ENCODE measurements at places on chromosomes 6 and 20.

DNA sequence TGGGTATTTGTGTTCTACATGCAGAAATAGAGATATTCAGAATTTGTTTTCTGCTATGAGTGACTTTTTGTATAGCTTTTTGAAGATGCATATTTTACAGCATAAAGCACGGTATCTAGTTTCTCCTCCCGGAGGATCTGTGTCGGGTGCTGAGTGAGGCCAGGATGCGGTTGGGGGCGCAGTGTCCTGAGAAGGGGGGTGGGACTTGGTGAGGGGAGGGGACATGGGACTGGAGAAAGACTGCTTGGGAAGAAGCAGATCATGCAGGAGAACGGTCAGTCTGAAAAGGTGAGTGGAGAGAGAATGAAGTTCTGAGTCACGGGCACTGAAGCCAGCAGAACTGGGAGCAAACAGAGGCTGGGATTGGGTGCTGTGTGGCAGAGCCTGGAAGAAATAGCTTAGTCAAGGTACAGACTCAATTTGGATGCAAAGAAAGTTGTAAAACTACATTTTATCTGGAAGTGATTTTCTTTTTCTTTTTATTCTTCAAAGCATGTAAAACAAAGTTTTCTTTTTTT, 44.0 kb downstream of the STX11 start:
- DNase-seq, result no peak

- no peak for DNase-seq
Measured at GRCh38 chr6:38270367-38270766, 369.4 kb downstream of the BTBD9 start.

- no peak for DNase-seq
Measured at GRCh38 chr6:90955246-90955645, 368.4 kb upstream of the MAP3K7 start.

DNA sequence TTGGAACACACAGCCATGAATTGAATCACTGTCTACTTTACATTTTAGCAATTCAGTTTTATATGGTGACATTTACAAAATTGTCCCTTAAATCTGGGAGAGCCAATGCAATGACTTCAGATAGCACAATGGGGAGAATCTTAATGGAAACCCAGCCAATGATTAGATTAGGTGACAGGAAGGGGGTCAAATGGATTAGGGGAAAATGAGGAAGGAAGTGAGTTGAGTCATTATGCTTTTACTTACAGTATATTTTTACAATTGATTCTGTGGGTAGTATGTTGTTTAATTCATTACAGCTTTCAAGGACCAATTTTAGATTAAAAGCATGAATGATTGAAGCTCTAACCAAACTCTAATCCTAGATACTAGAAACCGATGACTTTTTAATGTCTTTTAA, 229.8 kb downstream of the SOX4 start:
- no peak for DNase-seq

- no peak for DNase-seq
Measured at GRCh38 chr20:57601211-57601570, 19.0 kb downstream of the ZBP1 start.

- no peak for DNase-seq
Measured at GRCh38 chr6:167976708-167977107, 20.8 kb upstream of the KIF25 start.

DNA sequence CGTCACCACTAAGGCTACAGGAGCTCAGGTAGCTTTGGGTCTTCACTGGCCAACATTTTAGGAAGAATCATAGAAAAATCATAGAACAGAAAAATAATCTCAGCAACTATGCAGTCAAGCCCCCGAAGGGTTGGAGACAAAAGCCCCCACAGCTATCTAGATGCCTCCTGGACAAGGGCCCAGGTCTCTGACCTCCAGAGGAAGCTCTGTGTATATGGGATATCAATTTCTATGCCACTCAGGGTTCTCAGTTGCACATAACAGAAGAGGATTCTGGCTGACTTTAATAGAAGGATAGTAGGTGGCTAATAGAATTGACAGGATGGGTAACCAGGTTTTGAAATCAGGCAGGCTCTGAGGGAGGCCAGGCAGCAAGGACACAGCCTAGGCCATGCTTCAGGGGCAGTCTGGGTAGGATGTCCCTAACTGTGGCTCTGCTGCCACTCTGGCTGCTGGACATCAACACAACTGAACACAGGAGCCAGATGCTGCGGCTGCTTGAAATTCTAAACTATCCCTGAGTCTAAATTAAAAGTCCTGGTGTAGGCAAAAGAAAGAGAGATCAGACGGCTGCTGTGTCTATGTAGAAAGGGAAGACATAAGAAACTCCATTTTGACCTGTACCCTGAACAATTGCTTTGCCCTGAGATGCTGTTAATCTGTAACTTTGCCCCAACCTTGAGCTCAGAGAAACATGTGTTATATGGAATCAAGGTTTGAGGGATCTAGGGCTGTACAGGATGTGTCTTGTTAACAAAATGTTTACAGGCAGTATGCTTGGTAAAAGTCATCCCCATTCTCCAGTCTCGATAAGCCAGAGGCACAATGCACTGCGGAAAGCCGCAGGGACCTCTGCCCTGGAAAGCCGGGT, 65.6 kb downstream of the TRMT6 start:
- no peak for DNase-seq

- DNase-seq, result no peak
Measured at GRCh38 chr6:15708231-15708630, 45.4 kb upstream of the DTNBP1 start.

- DNase-seq, result no peak
Measured at GRCh38 chr6:129764761-129765407, 54.9 kb upstream of the ARHGAP18 start.

DNA sequence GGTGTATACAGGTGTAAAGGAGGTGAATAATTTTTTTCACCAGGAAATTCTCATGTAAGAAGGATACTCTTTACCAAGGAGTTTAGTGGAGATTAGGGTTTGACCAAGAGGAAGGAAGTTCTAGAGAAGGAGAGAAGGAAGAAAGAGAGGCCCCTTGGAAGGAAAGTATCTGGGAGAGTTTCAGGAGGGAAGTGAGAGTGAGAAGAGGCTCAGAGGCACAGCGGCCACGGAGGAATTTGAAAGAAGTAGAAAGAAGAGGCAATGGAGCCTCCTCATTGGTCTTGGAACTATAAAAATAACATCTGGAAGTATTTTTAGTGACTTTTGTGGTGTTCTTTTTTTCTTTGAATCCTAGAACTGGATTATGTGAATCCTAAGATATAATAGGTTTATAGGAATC, 50.8 kb upstream of the MCUR1 start:
- no peak for DNase-seq

GRCh38 chr20:19543101-19543500, 215.0 kb upstream of the RIN2 start:
- DNase-seq, result no peak

DNA sequence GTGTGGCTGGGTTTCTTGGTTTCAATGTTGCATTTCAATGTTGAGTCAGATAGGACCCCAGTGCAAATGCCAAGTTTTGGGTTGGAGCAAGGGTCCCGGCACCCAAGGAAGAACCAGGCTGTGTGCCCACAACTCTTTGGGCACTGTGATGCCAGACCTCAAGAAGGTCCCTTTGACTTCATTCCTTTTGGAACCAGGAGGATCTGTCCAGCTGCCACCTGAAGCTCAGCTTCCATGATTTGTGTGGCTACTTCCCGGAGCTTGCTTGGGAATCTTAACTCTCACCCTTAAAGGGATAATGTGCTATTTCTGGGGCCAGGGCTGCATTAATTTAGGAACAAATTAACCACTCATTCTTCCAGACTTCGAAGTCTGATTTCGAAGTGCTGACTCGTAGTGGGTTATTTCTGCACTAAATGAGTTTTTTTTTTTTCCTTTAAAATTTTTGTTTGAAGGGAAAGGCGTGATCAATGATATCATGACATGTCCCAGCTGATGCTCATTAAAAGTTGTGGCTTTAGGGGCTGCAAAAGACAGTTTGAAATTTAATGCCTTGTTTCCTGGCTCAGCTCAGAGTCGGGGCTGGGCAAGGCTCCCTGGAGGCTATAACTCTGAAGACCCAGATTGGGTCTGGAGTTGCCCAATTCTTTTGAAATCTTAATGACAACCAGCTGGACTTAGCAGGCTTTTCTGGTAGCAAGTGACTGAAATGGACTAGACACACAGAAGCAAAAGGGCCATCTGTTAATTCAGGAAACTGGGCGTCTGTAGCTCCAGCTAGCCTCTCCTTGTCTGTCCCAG, 24.0 kb upstream of the PHACTR3 start:
- no peak for DNase-seq

- DNase-seq, result no peak
Measured at GRCh38 chr6:30265181-30265580, 52.0 kb upstream of the TRIM26 start.

DNA sequence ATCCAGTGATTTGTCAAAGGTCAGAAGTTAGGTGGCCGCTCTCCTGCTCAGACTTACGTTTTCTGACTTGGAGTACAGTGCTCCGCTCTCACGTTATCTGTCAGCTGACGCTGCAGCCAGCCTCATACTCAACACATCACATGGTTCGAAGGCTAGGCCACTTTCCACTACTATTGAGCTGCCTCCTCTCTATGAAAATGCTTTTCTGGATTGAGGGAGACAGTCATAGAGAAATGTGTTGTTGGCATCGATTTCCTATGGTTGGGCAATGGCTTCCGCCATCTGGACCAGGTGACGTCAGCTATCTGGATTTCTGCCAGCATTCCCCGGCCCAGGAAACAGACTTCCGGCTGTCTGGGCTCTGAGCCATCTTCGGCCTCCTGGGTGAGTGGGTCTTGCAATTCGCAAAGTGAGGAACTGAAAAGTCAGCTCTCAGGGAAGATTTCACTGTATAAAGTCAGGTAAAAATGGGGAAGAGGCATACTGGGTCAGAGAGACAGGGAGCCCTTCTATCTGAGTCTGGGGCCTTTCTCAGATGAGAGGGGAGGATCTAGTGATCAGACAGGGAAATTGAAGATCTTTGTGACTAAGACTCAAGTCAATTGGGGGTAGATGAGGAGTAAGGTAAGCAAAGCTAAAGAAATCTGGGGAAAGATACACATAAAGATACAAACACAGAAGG, 37.5 kb upstream of the IER3 start:
- DNase-seq, result peak; percentile 20

- no peak for DNase-seq
Measured at GRCh38 chr6:156946370-156946936, 169.3 kb downstream of the ARID1B start.

DNA sequence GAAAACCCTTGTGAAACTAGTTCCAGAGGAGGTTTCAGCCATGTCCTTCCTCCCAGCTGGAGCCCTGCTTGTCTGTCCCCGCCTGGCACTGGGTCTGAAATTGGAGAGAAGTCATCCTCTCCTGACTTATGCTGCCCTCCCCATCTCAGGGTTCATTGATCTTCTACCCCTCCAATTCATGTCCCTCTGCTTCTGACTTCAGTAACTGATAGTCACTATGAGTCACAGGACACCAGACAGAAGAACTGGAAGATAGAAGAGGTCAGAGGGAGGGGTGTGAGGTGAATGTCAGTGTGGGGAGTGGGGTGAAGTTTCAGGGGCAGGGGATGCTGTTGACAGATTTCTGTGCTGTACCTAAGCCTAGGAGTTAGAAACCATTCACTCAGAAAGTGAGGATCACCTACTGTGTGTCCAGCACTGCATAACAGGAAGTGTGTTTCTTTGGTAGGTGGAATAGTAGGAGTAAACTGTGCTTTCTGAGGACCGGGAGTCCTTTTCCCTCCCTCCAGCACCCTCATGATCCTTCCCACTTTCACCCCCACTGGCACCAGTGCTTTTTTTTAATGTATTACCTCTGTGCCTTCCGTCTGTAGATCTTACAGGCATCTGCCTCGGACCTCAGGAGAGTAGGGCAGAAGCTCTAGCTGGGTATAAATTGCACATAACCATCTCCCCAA, 627 bp upstream of the RPP21 start:
- no peak for DNase-seq

DNA sequence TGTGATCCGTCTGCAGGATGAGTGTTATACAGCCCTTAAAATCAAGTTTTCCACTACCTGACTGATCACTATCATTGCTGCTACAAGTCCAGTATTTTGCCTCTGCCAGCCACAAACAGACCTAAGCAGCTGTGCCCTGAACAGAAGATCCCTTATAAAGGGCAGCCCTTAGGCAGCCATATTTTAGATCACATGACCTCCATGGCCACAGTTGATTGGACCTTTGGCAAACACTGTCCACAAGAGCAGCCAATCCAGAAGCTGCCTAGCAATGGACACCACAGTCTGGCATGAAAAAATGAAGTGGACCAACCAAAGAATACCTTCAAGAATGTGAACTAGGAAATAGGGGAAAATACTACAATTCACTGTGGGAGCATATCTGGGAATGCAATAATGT, 50.8 kb downstream of the MC3R start:
- DNase-seq, result no peak

- no peak for DNase-seq
Measured at GRCh38 chr20:47247972-47248371, 108.5 kb downstream of the ZMYND8 start.

- DNase-seq, result no peak
Measured at GRCh38 chr6:53239526-53239925, 90.9 kb upstream of the GCM1 start.

DNA sequence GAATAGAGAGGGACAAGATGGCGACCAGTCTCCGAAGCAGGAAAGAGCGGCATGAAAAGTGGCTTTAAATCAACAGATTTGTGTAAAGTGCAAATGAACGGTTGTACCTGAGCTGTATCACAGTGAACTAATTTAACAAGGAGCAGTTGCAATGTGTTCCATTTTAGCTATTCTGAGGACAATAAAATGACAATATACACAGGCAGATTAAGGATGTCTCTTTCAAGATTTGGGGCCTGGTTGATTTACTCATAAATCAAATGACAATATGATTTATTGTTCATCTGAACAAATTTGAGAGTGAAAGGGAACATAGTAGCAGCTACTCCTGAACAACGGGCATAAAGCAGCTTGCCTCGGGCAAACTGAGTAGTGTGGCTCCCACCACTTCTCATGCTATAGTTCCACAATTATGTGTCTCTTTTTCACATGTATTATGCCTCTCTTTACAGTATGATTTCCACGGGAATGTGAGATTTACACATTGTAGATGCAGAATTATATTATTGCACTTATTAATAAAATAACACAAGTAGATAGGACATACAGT, 204.1 kb upstream of the AGPAT4 start:
- no peak for DNase-seq

DNA sequence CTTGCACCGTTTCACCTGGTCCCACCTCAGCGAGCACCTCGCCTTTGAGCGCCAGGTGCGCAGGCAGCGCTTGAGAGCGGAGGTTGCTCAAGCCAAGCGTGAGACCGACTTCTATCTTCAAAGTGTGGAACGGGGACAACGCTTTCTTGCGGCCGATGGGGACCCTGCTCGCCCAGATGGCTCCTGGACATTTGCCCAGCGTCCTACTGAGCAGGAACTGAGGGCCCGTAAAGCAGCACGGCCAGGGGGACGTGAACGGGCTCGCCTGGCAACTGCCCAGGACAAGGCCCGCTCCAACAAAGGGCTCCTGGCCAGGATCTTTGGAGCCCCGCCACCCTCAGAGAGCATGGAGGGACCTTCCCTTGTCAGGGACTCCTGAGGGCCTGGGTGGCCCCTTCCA, 1.5 kb downstream of the ABT1 start:
- DNase-seq, result no peak
